Stimulated activated CD8-positive, alpha-beta memory T cell treated with anti-CD3 and anti-CD28 coated beads, Interleukin-15, amount 100 ng/mL, for 48 hours (primary cell): ENCODE measurements at places on chromosomes 12 and 14.

GRCh38 chr12:64912516-64913255 is 88.2 kb downstream of the TBC1D30 start:
- DNase-seq = no peak

GRCh38 chr14:35879151-35879648 is 53.1 kb downstream of the BRMS1L start:
- DNase-seq = no peak

GRCh38 chr12:46950094-46950493 is 124.3 kb upstream of the SLC38A4 start:
- no peak for DNase-seq

- peak; percentile 54 for DNase-seq
These were observed 146.1 kb upstream of the NCOR2 start for GRCh38 chr12:124713436-124714082.

DNA sequence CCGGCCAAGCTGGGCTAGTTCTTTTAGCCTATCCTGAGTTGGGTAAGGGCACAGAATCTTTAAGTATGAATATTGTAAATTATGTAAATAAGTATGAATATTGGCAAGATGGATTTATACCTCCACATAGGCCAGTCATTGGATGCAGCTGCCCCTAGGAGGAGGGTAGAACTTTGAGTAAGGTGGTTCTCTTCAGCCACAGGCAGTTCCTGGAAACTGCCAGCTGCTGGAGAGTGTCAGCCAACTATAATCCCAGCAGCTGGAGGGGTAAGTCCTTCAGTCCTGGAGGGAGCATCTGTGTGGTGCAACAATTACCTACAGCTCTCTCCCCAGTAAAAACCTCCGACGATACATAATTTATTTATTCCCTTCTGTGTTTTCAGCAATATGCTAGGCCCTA is 65.8 kb upstream of the TMPO start:
- DNase-seq = no peak

DNA sequence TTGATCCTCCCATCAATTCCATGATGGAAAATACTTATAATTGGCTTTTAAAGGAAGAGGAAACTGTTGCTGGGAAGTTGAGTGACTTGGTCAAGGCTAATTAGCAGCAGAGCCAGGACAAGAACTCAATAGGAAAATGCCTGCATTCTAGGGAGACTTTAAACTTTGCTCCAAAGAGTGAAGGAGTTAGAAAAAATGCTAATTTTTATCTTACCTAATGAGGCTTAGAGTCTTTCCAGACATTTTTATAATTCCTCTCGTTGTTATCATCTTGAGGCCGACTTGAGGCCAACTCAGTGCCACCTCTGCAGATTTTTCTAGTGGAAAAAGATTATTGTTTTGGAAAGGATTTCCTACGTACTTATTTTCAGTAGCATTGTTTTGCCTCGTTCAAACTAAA is 344.6 kb downstream of the ETNK1 start:
- DNase-seq = no peak

DNA sequence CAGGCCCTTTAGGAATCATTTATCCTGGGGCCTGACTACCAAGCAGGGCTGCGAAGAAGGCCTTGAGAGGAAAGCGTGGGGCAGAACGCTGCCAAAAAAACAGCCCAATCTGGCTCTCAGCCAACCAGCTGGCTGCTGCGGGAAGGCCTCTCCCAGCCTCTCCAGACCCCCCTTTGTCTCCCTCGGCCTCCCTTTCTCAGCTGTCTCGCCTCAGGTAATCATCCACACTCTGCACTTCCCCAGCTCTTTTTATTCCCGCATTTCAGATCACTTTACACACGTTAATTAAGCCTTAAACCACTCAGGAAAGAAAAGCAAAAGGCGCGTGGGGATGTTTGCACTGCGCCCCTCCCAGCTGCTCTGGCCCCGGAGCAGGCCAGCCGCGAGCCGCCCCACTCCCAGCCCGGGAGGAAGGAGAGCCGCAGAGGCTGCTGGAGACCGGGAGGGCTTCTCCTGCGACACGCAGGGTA is 208.2 kb upstream of the FOXN3 start:
- DNase-seq = no peak

DNA sequence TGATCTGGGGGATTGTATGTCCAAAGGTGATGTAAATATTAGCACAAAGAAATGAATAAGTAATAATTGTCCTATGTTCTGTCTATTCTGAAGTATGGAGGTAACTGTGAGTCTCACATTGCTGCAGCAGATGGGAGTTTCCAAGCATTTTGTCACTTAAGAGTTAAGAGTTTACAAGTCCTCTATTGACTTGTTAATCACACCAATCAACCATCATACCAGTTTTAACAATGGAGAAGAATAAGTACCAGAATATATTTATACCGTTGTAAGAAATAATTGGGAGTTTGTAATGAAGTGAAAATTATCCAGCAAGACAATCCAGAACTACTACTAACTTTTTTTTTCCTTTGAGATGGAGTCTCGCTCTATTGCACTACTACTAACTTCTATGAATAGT is 139.1 kb downstream of the MDGA2 start:
- no peak for DNase-seq

GRCh38 chr14:60723116-60723906 is 840 bp downstream of the SIX4 start:
- no peak for DNase-seq

DNA sequence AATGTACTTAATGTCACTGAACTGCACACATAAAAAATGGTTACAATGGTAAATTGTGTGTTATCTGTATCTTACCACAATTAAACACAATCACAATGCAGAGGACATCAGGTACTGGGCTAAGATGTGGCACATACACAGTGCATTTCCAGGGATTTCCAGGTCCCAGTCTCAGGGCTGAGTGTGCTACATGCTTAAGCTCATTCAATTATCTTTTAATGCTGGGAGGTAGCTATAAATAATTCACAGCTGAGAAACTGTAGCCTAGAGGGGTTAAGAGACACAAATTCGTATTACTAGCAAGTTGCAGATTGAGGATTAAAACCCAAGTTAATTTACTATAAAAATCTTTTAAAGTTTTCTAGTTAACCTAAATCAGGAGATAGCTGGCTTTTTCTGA is 67.1 kb downstream of the CRACR2A start:
- DNase-seq = no peak

- no peak for DNase-seq
These were observed 99.5 kb downstream of the FBXL14 start for GRCh38 chr12:1494856-1495255.

- no peak for DNase-seq
These were observed 4.3 kb downstream of the ARL6IP4 start for GRCh38 chr12:122984612-122985337.

DNA sequence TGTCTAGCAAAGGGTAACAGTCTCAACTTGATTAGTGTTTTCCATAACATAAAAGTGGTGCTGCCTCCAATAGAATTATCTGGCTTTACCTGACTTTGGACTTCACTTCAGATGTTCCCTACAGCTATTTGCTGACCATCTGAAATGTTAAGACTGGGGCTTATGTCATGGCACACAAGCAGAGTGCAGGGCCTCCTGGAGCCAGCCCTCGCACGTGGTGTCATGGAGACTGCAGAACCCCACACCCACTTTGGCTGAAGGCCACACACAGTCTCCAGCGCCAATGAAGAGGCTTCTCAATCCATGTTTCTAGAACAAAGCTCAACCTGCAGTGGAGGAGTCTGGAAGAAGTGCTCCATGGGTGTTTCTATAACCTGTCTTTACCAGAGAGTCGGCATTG is 169.6 kb upstream of the FRMD6 start:
- DNase-seq = no peak

DNA sequence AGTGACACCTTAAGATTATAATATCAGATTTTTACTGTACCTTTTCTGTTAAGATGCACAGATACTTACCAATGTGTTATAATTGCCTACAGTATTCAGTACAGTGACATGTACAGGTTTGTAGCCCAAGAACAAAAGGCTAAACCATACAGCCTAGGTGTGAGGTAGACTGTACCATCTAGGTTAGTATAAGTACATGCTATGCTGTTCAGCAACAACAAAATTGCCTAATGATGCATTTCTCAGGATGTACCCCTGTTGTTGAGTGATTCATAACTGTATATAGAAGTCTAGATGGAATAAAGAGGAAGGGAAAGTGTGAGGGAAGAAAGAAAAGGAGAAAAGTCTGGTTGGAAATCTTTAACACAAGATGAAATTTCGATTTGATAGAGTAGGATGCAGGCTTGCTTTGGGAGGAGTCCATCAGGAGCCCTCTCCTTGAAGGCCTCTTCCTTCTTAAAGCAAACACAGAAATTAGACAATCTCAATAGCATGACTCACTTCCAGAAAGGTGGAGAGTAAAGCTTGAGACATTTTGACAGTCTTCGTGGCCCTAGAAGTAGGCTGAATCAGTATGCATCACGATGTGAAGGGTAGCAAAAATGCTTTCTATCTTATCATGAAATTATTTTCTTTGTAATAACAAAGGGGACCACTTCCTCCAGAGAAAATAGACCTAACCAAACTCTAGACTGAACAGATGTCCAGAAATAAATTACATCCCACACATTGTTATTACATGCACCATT is 191.5 kb downstream of the SYT1 start:
- no peak for DNase-seq

DNA sequence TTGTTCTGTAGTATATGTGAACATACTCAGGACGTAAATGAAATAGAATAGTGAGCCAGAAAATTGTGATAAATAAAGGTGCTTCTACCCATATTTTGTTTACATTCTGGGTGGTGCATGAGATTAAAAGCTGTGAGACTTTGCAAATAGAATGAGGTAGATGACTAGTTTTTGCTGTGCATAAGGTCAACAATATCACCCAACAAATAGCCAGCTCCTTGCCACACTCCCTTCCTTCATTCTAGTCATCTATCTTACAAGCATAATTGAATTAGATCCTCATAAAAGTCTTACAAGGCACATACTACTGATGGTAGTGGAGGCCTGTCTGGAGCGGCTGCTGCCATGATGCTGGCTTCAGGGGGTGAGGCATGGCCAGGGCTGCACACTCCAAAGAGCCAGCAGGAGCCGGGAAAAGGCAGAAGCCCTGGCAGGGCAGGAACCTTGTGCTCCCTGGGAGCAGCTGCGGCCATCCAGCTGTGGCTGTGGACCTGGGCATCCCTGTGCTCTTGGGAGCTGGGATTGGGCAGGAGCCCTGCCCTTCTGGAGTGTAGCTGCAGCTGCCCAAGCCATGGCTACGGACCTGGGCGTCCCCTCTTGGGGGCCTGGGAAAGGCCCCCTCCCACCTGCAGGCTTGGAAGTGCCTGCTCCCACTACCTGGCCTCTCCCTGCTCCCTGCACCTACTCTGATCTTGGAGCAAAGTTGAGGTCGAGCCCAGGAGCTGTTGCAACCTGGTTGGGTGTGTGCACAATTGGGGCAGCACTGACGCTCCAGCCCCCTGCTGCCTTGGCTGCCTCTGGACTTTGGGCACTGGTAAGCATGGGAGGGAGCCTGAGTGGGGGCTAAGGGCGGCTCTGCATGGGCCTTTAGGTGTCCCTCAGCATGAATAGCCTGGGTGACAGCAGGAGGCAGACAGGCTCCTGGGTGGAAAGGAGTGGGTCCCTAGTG is 112.8 kb downstream of the DACT1 start:
- no peak for DNase-seq

- no peak for DNase-seq
These were observed 9.0 kb downstream of the BCL11B start for GRCh38 chr14:99262977-99263448.
